ENCODE measurements at places on chromosomes 3 and 15. TPM values are rescaled to one million over a fixed set of nuclear protein-coding genes. Genes with fewer than 3 reads are reported as not detected.

- DNase-seq, result no peak
Measured at GRCh38 chr3:13579063-13579462, 30.1 kb downstream of the FBLN2 start.

DNA sequence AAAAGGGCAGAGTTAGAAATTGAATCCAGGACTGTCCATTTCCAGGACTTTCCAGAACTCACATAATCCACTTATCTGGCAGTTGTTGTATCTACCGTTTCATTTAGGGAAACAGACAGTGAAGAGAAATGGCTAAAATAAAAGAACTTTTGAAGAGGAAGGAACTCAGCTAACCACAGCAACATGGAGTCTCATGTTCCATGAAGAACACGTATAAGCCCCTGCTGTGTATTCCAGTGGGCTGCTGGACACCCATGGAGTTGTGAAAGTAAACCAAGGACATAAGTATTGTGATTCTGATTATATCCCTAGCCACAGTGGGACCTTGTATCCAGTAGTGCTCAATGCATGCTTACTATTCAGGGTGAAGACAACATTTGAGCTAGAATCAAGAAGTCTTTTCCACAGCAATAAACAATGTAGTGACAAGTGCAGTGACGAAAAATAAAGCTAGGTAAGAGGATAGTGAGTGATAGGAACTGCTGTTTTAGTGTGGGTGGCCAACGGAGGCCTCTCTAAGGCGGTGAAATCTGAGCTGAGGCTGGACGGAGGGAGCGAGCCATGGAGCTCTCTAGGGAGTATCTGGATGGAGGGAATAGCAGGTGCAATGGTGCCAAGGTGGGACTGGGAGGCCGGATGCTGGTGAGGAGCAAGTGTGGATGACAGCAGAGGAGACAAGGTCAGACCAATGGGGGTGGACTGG, 26.8 kb upstream of the TRH start:
- no peak for DNase-seq

Gene DNAH12
- total RNA-seq, result 0.06 TPM

Gene KLF15
- 53.8 TPM for total RNA-seq

Gene A4GNT
- not detected for total RNA-seq

Gene ARPP21
- 0.29 TPM for total RNA-seq

Gene ALDH1L1
- total RNA-seq, result 105 TPM

Gene C3orf20
- total RNA-seq, result 0.16 TPM
